IMR-90 (cell line): ENCODE measurements at places on chromosomes 16 and 17. TPM values are rescaled to one million over a fixed set of nuclear protein-coding genes. Genes with fewer than 3 reads are reported as not detected.

The TEKT5 gene
- not detected in 2 replicates for total RNA-seq

The TSPAN10 gene
- 1.1 and 1.4 TPM in 2 replicates for total RNA-seq

The CCL17 gene
- total RNA-seq, result not detected in 2 replicates

The DNASE1L2 gene
- 0.18 and 0.28 TPM in 2 replicates for total RNA-seq

The ITGB4 gene
- total RNA-seq, result under 0.01 TPM in 1 of 2 replicates, not detected in the other

The PYY gene
- not detected in 2 replicates for total RNA-seq

The TMEM114 gene
- not detected in 2 replicates for total RNA-seq

The ZP2 gene
- not detected in 2 replicates for total RNA-seq

The CACNG5 gene
- total RNA-seq, result not detected in 2 replicates

The SLC52A1 gene
- total RNA-seq, result not detected in 2 replicates

The CDH5 gene
- not detected in 2 replicates for total RNA-seq

The MYH11 gene
- under 0.01 TPM in 2 replicates for total RNA-seq

The SLC9A5 gene
- total RNA-seq, result 1.8 and 2.5 TPM in 2 replicates

The KRTAP2-1 gene
- not detected in 2 replicates for total RNA-seq

The CEP295NL gene
- total RNA-seq, result 0.56 and 0.72 TPM in 2 replicates

The ARL5C gene
- total RNA-seq, result not detected in 2 replicates

The CNGB1 gene
- not detected in 2 replicates for total RNA-seq
